ENCODE measurements at places on chromosomes 1 and 21. TPM values are rescaled to one million over a fixed set of nuclear protein-coding genes. Genes with fewer than 3 reads are reported as not detected.

- DNase-seq: no peak
These were observed 57.5 kb upstream of the PLPPR5 start for GRCh38 chr1:99062192-99062591.

DNA sequence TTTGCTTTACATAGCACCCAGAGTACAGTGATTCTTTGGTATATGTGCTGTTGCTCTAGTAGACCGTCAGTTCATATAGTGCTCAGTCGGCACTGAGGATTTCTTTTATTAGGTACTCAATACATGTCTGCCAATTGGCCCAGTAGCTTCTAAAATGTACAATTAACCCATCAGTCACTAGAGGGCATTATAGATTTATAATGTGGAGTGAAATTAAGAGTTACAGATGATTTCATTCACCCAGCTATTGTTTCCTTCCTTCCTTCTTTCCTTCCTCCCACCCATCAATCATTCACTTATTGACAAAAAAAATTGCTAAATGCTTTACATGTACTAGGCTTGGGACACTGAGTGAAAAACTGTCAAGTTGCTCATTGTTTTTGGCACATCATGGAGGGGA lies 263.6 kb upstream of the USP24 start:
- DNase-seq: no peak

Gene RPTN
- total RNA-seq: not detected

GRCh38 chr1:50416150-50416527 lies 7.1 kb downstream of the DMRTA2 start:
- DNase-seq: no peak

DNA sequence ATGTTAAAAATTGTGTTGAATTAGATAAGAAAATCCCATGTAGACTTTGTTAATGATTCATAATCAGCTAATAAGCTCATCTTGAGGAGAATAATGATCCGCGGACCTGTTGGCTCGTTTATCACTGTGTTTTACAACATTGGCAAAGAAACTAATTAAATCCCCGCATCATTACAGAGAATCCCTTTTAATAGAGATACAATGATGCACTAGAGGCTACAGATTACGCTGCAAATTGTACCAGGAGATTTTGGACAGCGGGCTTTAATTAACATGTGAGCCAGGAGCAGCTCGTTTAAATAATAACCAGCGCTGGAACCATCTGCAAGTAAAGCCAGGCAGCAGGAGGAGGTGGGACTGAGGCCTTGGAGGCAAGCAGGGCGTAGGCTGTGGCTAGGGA lies 280.3 kb upstream of the POU3F1 start:
- no peak for DNase-seq

Gene MUTYH
- 15.2 TPM for total RNA-seq
